PC-9 (cell line): ENCODE measurements at places on chromosomes 16 and 17. TPM values are rescaled to one million over a fixed set of nuclear protein-coding genes. Genes with fewer than 3 reads are reported as not detected.
A peak's percentile ranks its signal among the peaks of the same experiment; 100 is the strongest.

KRT28 gene
- total RNA-seq, result not detected in 2 replicates

GRCh38 chr17:36791942-36792475, 145.3 kb upstream of the LHX1 start:
- no peak for DNase-seq

NKIRAS2 gene
- 38.3 and 39.7 TPM in 2 replicates for total RNA-seq

DNA sequence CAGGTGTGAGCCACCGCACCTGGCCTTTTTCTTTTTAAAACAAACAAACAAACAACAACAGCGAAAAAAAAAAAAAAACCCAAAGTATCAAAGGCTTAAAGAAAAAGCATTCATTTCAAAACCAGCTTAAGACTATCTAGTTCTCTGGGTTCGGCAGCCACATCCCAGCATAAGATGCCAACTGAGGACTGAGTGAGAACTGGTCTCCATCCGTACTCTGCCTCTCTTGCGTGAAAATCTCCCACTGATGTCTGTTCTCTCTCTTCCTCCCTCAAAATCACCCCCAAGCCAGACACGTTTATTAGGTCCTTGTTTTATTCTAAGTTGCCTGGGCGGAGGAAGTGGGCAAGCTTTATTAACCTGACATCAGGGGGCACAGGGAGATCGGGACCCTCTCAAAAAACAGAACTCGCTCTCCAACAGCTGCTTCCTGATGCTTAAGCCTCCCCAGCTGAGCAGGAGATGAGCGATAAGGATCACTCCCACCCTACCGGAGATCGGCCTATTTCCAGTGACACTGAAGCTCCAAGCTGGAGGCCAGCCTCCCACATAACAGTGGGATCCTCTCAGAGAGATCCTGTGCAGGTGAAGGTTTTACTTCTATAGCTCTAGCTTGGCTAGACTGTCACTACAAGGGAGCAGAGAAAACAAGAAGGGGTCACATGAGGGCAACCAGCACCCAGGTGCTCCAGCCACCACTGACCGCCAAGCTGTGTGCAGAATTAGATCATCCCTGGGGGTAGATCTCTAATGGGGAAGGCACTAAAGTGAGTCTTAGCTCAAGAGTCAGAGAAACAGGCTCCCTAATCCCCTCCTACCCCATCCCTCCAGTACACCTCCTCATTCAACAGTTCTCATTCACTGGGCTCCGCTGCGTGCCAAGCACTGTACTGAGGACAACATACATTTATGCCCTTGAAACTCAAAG, 13.6 kb downstream of the CDC42EP4 start:
- DNase-seq, result no peak

MSRB1 gene
- total RNA-seq, result 49.4 and 54.9 TPM in 2 replicates

GRCh38 chr17:19904924-19905323, 37.2 kb upstream of the ULK2 start:
- no peak for DNase-seq

- DNase-seq, result no peak
Measured at GRCh38 chr16:57937861-57938260, 33.1 kb downstream of the CNGB1 start.

ALOX15B gene
- total RNA-seq, result not detected in 2 replicates

DNA sequence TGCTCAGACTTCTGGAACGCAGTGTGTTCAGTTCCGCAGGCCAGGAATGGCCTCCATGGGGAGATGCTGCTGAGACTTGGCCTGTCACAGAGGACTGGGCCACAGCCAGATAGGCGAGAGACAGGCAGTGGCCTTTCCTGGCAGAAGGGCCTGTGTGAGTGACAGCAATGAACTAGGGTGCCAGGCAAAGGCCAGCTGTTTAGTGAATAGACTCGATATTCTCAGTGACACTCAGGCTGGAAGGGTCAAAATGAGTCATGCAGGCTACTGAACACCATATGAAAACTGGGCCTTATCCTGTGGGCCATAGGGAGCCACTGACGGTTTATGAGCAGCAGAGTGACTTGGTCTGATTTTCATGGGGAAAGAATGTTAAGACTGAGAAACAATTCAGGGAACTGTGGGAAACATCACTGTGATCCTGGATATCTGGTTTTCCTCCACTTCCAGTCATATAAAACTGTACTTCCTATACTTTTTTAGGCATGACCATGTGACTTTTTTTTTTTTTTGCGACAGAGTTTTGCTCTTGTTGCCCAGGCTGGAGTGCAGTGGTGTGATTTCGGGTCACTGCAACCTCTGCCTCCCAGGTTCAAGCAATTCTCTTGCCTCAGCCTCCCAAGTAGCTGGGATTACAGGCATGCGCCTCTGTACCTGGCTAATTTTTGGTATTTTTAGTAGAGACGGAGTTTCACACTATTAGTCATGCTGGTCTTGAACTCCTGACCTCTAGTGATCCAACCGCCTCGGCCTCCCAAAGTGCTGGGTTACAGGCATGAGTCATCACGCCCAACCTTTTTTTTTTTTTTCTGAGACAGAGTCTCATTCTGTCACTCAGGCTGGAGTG, 5.2 kb upstream of the NUBP1 start:
- DNase-seq, result peak; percentile 88

DNA sequence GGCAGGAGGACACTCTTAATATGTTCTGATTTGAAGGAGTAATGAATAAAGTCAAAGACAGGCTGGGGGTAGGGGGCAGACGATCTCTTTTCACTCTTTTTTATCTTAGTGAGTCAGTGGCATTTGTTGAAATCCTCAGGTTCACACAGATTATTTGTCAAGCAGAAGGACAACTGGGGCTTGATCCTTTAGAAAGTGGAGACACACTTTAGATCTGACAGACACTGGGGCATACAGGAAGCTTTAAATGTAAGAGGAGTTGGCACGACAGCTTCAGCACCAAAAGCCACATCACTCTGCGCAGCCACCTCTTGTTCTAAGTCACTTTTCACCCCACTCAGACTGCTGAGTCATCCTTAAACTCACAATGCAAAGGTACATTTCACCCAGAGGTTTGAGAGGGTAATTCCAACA, 121.5 kb downstream of the STXBP4 start:
- peak; percentile 41 for DNase-seq

DNA sequence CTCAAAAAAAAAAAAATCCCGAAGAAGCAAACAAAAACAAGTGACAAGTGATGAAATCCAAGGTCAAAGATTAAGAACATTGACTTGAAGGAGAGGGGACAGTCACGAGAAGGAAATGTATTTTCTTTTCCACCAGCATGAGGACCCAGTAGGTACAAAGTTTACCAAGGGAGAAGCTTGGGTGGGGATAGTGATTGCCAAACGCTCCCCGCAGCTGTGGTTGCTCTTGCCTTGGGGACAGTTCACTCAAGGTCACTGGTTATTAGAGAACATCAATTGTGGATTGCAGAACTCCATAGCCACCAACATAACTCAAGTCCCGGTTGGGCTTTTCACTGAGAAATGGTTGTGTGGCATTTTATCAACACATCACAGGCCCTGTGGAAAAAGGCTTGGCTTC, 27.0 kb downstream of the RSL1D1 start:
- DNase-seq, result peak; percentile 14

CSH1 gene
- not detected in 2 replicates for total RNA-seq

GRCh38 chr16:54325616-54326265, 39.2 kb upstream of the IRX3 start:
- no peak for DNase-seq

- DNase-seq, result no peak
Measured at GRCh38 chr17:79657036-79657435, 46.2 kb upstream of the RBFOX3 start.

GRCh38 chr17:9123594-9124553, 102.6 kb downstream of the NTN1 start:
- no peak for DNase-seq

DNA sequence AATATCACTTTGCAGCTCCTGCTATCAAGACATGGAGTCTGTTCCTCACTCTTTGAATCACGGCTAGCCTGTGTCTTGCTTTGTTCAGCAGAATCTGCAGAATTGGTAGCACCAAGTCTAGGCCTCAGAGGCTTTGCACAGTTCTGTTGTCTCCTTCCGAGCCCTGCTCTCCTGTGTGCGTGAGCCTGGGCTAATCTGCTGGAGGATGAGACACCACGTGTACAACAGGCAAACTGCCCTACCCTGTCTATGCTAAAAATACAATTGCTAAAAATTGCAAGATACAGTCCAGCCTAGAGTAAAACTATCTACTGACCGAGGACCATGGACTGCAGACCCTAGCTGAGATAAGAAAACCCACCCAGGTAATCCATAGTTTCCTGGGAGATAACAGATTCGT, 484.7 kb downstream of the NPIPA7 start:
- no peak for DNase-seq

- peak; percentile 91 for DNase-seq
Measured at GRCh38 chr16:87789437-87790291, 23.9 kb upstream of the KLHDC4 start.

DNA sequence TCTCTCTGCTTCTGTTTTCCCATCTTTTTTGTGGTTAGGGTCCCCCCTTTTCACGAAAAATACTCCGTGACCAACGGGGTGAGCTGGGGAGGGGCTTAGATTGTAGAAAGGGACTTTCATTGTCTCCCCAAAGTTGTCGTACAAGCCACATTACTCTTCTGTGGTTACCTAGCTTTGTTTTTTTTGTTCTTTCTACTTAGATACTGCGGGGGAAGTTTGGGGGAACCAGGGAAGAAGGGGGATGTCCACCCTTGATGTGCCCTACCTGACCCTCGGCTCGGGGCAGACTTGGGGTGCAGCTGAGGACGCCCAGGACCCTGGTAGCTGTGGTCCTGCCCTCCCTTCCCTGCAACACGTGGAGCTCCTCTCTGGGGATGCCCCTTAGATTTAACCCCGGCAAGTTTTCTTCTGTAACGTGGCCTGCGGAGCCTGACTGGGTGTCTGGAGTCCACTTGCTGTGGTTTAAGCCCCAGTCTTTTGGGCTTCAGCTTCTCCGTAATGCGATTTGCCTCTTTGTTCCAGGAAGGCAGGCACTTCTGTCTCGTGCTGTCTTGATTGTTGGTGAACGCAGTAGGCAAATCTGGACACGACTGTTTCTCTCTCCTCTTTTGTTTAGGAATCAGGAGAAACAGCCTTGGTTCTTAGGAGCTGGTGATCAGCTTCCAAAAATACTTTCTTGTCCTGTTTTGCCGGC, 892 bp downstream of the ABCC1 start:
- DNase-seq, result no peak

GRCh38 chr17:36717088-36717487, 115.7 kb downstream of the MRM1 start:
- no peak for DNase-seq

DNA sequence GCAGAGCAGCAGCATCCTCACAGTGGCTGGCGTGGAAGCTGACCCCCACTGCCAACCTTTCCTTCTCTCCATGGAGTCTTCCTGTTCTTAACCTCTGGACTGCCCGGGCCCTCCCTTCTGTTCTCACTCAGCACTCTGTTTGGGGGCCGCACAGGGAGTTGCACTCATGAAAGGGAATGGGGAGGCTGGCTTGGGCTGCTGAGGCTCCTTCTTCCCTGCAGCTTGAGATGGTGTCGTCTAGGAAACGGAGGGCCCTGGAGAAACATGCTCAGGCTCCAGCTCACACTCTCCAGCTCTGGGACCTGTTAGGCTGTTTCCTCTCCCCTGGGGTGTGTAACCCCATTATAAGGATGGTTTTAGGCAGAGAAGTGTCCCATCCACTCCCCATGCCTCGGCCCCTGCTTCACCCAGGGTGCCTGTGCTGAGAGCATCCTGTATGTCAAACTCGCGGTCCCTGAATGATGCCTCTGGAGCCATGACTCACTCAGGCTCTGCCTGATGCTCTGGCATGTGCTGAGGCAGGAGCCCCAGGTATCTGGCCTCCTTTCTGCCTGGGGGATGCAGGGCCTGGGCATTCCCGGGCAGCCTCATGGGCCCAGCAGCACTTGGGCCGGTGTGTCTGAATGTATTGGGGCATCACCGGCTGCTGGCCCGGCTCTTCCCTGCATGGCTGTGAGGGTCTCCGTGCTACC, 18.9 kb downstream of the TMEM94 start:
- no peak for DNase-seq

RPS6KB1 gene
- total RNA-seq, result 31.4 and 41.8 TPM in 2 replicates

DNA sequence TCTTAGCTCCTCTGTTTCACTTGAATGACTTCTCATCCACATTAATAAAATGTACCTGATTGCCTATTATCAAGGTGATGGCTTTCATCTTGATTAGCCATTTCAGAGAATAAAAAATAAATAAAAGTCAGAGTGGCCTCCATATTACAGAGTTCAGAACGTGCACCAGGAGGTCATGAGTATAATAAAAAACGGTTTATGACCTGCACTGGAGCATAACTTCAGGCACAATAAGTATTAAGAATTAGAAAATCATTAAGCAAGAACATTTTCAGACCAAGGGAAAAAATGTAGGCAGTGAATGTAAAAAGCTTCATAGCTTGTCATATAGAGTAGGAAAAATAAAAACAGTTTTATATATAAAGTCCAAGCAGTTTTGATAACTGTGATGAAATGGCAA, 11.4 kb downstream of the METTL9 start:
- no peak for DNase-seq

CLEC3A gene
- total RNA-seq, result not detected in 2 replicates

- DNase-seq, result no peak
Measured at GRCh38 chr16:19841184-19841583, 43.5 kb downstream of the GPRC5B start.

DNA sequence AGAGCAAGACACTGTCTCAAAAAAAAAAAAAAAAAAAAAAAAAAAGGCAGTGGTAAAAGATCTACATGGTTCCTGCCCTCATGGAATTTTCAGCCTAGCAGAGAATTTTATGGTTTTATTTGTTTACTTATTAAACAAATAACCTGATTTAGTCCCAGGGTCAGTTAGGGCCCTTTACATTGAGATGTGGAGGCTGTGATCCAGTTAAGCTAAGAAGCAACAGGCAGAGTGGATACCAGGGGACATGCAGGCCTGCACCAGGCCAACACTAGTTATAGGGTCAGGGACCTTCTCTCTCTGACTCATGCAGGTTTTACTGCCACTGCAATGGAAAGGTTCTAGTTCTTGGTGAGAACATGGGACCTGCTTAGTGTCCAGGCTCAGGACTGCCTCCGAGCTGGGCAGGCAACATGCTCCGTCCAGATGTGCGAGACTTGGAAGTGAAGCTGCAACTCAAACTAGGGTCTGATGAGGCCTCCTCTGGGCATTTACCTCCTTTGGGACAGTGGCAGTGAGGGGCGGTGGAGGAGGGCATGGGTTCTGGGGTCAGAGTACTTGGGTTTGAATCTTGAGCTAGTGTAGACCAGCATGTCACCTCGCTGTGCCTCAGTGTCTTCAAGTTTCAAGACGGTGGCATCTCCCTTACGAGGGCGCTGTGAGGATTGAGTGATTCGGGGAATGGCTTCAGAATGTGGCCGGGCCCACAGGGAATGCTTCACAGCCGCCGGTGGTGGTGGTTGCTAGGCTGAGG, 301.8 kb downstream of the CPPED1 start:
- DNase-seq, result no peak

DNA sequence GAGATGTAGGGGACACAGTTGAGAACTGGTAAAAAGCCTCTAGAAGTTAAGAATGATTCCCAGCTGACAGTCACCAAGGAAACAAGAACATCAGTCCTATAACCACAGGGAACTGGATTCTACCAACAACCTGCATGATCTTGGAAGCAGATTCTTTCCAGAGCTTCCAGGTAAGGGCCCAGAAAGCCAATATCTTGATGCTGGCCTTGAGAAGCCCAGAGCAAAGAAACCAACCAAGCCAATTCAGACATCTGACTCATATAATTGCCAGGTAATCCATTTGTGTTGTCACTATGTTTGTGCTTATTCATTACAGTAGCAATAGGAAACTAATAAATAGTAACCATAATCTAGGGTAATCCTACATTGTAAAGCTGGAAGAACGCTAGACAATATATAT, 81.6 kb downstream of the CACNG1 start:
- no peak for DNase-seq

HCFC1R1 gene
- 118 and 186 TPM in 2 replicates for total RNA-seq

TERB1 gene
- 0.75 TPM in 1 of 2 replicates, not detected in the other for total RNA-seq

DPEP2 gene
- total RNA-seq, result not detected in 2 replicates

GRCh38 chr17:16282522-16282921, 65.5 kb downstream of the PIGL start:
- no peak for DNase-seq

KRT24 gene
- not detected in 2 replicates for total RNA-seq

MYOCD gene
- not detected in 2 replicates for total RNA-seq

VAT1L gene
- total RNA-seq, result not detected in 2 replicates
